ENCODE measurements at places on chromosomes 6 and 20.

DNA sequence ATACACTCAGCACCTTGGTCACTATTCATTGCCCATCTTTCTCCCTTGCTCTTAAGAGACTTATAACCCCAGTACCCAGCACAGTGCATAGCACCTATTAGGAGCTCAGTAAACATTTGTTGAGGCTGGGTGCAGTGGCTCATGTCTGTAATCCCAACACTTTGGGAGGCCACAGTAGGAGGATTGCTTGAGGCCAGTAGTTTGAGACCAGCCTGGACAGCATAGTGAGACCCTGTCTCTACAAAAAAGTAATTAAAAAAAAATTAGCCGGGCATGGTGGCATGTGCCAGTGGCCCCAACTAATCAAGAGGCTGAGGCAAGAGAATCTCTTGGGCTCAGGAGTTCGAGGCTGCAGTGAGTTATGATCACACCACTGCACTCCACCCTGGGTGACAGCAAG is 8.2 kb upstream of the EIF2S2 start:
- DNase-seq = no peak

- no peak for DNase-seq
Observed at GRCh38 chr6:145562771-145563615, 172.3 kb downstream of the EPM2A start.

GRCh38 chr20:34585019-34585418 is 26.5 kb downstream of the MAP1LC3A start:
- no peak for DNase-seq

- no peak for DNase-seq
Observed at GRCh38 chr6:116705917-116706316, 24.9 kb downstream of the KPNA5 start.

GRCh38 chr20:59015411-59015810 is 3.8 kb upstream of the TUBB1 start:
- DNase-seq = no peak

DNA sequence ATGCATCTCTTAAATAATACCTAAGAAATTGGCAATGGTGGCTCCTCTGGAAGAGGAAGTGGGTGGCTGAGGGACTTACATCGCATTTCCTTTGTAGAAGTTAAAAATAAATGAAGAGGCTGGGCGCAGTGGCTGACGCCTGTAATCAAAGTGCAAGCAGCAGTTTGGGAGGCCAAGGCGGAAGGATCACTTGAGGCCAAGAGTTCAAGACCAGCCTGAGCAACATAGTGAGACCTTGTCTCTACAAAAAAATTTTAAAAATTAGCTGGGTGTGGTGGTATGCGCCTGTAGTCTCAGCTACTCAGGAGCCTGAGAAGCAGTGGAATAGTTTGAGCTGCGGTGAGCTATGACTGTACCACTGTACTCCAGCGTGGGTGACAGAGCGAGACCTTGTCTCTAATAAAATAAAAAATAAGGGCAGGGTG is 12.2 kb upstream of the NCOA3 start:
- DNase-seq = no peak
